ENCODE measurements at places on chromosomes 16 and 17. TPM values are rescaled to one million over a fixed set of nuclear protein-coding genes. Genes with fewer than 3 reads are reported as not detected.

The MYH3 gene
- 4.6 TPM for total RNA-seq

The TMEM88 gene
- 4.1 TPM for total RNA-seq

GRCh38 chr16:8739989-8740704 is 57.3 kb downstream of the TMEM186 start:
- H3K4me1 ChIP-seq = no peaks in the 10 kb centered on the region
- H3K27me3 ChIP-seq = no peaks in the 10 kb centered on the region
- H3K27ac ChIP-seq = no peak overlapping the region
- H3K4me3 ChIP-seq = no peak overlapping the region

DNA sequence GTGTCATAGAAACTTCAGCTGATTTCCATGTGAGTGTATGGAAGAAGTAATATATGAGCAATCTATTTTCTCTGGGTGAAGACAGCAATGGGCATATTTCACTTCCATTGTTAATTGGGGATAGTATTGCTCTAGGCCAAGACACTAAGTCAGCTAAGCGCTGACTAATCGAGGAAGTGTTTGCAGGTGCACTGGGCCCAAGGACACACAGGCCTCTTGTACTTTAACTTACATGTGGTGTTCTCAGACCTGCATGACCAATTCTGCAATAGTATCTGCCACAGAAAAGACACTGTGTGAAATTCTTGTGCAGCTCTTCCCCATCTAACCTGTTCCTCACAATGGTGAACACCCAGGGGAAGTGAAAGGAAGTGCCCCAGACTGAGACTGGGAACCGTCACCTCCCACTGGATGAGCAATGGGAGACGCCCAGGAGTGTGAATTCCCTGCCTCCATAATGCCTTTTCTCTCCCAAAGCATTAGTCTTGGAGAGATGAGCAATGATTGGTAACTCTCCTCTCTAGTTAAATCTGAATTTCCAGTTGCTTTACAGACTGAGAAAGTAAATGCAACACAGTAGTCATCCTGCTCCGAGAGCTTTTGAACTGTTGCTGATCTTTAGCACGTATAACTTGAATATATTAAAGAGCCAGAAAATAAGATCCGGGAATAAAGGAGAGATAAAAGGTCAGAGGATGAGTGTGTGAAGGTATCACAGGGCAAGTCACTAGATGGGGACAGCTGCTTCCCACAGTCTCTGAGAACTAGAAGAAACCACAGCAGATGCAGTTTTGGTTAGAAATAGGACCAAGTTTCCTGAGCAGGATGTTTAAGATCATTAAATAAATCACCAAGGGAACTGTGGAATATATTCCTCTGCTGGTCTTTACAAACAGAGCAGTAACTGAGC is 82.6 kb downstream of the CDK5R1 start:
- H3K27ac ChIP-seq = no peak overlapping the region
- H3K4me3 ChIP-seq = no peak overlapping the region
- DNase-seq = no peak
- no peaks in the 10 kb centered on the region for H3K27me3 ChIP-seq
- H3K36me3 ChIP-seq = no peaks in the 10 kb centered on the region
- H3K4me1 ChIP-seq = peaks cover 10% of the 10 kb centered on the region

- no peaks in the 10 kb centered on the region for H3K4me1 ChIP-seq
- no peak overlapping the region for H3K4me3 ChIP-seq
- H3K27me3 ChIP-seq = no peaks in the 10 kb centered on the region
- H3K27ac ChIP-seq = no peak overlapping the region
Observed at GRCh38 chr17:33124871-33125551, 133.4 kb downstream of the SPACA3 start.

GRCh38 chr16:9362604-9363003 is 271.2 kb downstream of the HAPSTR1 start:
- no peaks in the 10 kb centered on the region for H3K4me1 ChIP-seq
- no peak for DNase-seq
- H3K4me3 ChIP-seq = no peak overlapping the region

DNA sequence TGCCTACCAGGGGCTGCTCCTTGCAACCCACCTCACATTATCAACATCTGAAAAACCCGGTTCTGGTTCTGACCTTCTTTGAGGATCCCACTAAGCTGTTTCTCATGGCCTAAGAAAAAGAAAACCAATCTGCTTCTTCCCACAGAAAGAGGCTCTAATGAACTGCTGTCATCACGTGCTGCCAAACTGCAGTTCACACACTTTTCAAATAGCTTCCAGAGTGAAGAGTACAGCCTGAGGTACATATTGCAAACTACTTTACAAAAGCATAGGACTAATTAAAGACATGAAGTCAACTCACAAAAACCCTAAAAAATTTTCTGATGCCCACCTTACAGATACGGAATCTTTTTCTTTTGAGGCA is 36.7 kb downstream of the SMG6 start:
- H3K4me3 ChIP-seq = peak overlapping the region; percentile 83
- no peaks in the 10 kb centered on the region for H3K27me3 ChIP-seq
- peak overlapping the region; percentile 100 for H3K27ac ChIP-seq
- H3K4me1 ChIP-seq = peaks cover 74% of the 10 kb centered on the region
- H3K36me3 ChIP-seq = peaks cover 45% of the 10 kb centered on the region

DNA sequence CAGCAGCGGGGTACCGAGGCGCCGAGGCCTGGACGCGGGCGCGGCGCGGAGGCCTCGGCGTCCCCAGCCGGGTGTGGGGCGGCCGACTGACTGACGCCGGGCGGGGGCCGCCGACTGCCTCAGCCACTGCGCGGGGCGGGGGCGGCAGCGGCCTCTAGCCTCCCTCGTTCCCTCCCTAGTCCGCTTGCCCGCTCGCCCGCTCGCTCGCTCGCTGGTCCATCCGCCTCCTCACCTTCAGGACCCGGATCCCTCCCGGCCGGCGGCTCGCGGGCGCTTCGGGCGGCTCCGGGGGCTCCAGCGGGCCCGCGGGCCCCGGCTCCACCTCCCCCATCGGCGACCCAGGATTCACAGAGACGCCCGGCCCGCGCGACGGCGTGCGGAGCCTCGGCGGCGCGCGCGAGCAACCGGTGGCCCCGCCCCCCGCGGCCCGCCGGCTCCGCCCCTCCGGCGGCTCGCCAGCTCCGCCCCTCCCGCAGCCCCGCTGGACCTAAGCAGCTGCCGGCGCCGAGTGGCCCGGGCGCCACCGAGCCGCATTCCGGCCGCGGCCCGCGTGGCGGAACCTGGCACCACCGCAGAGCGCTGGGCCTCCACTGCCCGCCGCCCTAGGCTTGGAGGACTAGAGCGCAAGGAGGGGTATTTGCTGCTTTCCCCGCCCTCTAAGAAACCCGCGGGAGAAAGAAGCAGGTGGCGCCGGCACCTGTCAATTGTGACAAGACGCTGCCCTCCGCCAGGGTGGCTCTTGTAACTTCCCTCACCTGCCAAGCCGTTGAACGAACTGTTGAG is 773 bp downstream of the PHLPP2 start:
- peak; percentile 71 for DNase-seq
- H3K27ac ChIP-seq = no peak overlapping the region
- H3K27me3 ChIP-seq = peaks cover 9% of the 10 kb centered on the region
- peaks cover 7% of the 10 kb centered on the region for H3K36me3 ChIP-seq

DNA sequence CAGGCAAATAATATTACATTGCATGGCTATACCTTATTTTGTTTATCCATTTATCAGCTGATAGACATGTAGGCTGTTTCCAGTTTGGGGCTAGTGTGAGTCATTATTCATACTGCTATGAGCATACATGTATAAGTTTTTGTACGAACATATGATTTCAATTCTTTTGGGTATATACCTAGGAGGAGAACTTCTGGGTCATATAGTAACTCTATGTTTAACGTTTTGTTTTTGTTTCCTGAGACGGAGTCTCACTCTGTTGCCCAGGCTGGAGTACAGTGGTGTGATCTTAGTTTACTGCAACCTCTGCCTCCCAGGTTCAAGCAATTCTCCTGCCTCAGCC is 2.4 kb upstream of the ITGAL start:
- no peaks in the 10 kb centered on the region for H3K27me3 ChIP-seq
- DNase-seq = no peak
- peak overlapping the region; percentile 21 for H3K4me3 ChIP-seq
- H3K4me1 ChIP-seq = peaks cover 46% of the 10 kb centered on the region
- H3K36me3 ChIP-seq = peaks cover 23% of the 10 kb centered on the region

DNA sequence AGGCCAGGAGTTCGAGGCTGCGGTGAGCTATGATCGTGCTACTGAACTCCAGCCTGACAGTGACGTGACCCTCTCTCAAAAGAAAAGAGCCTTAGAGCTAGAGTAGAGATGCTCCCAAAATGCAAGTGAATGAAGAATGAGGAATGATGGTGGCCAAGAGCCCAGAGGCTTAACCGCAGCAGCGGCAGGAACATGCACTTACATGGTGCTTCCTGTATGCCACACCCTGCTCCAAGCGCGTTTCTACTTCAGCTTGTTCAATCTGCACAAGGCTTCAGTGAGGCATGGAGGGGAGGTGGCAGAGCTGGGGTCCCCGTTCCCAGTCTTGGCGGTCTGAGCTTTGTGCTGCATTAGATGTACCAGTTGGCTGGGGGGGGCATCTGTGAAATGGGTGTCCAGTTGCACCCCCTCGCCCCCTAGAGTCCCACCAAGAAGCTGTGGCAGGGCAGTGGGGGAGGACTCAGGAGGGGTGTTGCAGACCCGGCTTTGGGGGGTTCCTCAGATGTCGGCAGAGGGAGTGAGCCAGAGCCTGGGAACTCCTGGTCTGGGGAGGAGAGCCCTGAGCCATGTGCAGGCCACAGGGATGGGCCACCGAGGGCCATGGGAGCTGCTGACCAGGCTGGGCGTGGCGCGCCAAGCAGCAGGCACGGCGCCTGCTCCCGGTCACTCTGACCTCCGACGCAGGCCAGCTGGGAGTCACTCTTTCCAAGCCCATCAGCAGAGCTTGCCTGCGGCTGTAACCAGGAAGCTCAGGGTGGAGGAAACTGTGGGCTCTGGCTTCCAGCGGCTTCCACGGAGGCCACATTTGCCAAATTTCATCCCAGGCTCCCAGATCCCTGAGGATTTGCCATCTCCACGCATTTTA is 260.1 kb downstream of the PARN start:
- no peaks in the 10 kb centered on the region for H3K36me3 ChIP-seq
- DNase-seq = no peak
- no peak overlapping the region for H3K4me3 ChIP-seq
- H3K27me3 ChIP-seq = no peaks in the 10 kb centered on the region
